GM12891 (cell line): ENCODE measurements at places on chromosomes 1 and 21.
A peak's percentile ranks its signal among the peaks of the same experiment; 100 is the strongest.

GRCh38 chr1:96049759-96050409 is 671.7 kb upstream of the PTBP2 start:
- DNase-seq, result no peak

GRCh38 chr1:67560580-67561255 is 124.3 kb upstream of the GADD45A start:
- DNase-seq, result no peak

DNA sequence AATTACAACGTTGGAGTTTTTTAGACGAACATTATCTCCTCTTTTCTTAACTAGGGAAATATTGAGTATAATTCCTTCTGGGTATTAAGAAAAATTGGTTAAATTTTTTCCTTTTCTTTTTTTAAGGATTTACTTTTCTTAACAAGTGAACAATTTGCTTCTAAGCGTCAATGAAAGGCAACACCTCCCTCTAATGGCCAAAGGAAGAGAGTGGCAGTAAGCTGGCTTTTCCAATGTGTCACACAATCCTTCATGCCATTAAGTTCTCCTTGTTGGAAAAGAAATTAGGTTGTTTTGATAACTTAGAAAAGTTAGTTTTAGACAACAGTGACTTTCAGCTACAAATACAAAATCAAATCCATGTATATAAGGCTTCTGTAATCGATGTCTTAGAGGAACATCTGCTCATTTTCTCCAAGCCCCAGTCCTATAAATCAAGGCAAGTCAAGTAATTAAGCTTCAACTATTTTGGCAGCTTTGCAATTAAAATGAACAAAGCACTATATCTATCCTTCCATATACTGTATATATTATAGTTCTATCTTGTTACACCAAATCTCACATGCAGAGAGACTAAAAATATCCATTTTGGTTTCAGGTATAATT is 62.8 kb downstream of the EDEM3 start:
- no peak for DNase-seq

DNA sequence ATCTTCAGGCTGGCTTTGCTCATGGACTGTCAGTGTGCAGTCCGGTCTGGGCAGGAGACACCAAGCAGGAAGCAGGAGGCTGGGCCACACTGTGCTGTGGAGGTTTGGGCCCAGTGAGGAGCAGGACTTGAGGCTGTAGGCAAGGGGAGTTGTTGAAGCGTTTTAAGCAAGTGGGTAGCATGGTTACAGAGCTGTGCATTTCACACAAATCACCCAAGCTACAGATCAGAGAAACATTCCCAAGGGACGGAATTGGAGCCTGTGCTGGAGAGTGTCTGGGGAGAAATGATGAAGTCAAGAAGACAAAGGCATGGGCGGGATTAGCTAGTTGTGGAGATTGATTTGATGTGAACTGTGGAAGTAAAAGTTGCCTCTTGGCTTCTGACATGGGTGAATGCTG is 60.9 kb downstream of the KIF21B start:
- no peak for DNase-seq

GRCh38 chr21:26964170-26964778 is 2.6 kb downstream of the ADAMTS5 start:
- no peak for DNase-seq

GRCh38 chr1:206545351-206545750 is 38.0 kb downstream of the RASSF5 start:
- DNase-seq, result no peak

GRCh38 chr1:200670242-200671118 is 773 bp upstream of the DDX59 start:
- DNase-seq, result peak; percentile 25

GRCh38 chr1:234837713-234838112 is 227.7 kb upstream of the IRF2BP2 start:
- DNase-seq, result no peak

DNA sequence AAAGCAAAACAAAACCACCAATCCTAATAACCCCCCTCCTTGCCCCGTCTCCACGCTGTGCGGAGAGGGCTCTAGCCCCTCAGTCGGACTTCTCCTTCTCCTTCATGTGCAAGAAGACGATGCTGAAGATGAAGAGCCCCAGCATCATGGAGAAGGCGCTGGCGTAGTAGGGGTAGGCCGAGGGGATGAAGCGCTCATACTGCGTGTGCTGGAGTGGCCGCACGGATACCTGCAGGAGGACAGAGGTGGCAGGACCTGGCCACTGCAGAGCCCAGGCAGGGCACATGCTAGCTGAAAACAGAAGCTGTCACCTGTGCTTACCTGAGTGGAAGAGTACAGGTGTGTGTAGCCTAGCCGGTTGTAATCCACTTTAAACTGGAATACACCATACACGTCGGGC is 8.9 kb downstream of the DDOST start:
- DNase-seq, result no peak

GRCh38 chr21:25838809-25839208 is 104.0 kb downstream of the GABPA start:
- DNase-seq, result no peak

DNA sequence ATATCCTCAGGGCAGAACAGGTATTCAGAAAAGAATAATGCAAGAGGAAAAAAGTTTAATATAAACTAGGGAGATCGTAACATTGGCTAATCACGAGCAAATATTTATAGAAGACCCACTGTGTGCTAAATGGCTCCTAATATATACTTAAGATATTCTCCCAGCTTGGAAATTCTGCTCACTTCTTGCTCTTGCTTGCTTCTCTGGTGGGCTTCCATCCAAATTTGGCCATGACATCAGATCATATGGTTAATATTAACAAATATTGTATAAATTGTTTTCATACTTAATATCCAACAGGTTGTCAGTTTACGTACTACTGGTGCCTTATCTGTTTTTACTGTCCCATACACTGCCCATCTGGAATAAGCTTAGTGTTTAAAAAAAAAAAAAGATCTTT is 1.1 kb downstream of the COX20 start:
- DNase-seq, result no peak

- DNase-seq, result no peak
Measured at GRCh38 chr1:225548140-225548857, 104.6 kb downstream of the ENAH start.

GRCh38 chr1:46194641-46195193 is 3.5 kb downstream of the POMGNT1 start:
- DNase-seq, result no peak

DNA sequence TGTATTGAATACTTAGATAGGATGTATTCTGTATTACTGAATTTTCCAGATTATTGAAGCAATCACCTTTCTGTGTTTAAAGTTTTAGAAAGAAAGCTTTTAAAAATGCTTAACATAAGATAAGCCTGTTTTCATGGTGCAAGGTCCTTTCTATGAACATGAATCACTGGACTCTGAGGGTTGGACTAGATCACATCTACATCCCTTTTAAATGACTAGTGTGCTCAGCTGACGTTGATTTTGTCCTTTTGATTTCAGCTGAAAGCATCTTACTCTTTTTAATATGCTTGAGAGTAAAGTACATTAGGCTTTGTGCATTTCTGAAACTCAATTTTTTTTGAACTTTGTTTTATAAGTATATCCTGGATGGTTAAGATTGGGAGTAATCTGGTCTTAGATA is 16.2 kb downstream of the MIER1 start:
- DNase-seq, result no peak

- no peak for DNase-seq
Measured at GRCh38 chr1:15151377-15151806, 2.2 kb upstream of the TMEM51 start.

DNA sequence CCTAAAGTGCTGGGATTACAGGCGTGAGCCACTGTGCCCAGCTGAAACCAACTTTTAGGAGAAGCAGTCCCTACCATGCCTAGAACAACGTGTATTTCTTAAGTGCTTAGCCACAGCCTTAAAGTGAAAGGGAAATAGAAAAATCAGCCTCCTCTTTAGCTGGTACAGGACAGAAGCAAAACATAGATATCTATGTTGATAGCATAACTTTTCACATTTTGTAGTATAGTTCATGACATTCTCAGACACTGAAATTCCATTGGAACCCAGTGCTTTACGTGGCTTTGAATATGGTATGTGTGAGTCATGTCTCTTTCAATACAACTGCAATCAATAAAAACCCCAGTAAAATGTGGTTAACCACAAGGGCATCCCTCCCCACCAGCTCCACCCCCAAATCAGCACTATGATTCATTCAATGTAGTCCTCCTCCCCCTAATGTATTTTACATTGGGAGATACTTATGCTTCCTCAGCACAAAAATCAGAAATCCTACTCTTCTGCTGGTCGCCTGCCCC is 32.1 kb downstream of the TGFB2 start:
- no peak for DNase-seq

DNA sequence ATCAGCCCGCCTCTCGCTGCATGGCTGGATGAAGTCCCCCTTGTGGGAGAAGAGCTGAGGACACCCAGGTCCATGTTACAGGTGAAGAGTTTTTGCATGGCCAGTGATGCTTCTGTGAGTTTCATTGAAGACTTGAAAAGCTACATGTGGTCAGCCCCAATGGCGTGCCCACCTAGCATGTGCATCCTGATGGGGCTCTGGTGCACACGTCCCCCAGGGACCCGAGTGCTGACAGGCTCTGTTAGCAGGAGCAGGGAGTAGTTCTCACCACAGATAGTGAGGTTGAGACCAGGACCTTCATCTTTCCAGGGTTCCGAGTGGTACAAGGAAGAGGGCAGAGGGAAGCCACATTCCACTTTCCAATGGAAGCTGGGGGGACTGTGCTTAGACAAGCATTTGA is 184.8 kb upstream of the C1orf174 start:
- DNase-seq, result no peak

- no peak for DNase-seq
Measured at GRCh38 chr1:227562037-227562436, 1.3 kb upstream of the ZNF678 start.

DNA sequence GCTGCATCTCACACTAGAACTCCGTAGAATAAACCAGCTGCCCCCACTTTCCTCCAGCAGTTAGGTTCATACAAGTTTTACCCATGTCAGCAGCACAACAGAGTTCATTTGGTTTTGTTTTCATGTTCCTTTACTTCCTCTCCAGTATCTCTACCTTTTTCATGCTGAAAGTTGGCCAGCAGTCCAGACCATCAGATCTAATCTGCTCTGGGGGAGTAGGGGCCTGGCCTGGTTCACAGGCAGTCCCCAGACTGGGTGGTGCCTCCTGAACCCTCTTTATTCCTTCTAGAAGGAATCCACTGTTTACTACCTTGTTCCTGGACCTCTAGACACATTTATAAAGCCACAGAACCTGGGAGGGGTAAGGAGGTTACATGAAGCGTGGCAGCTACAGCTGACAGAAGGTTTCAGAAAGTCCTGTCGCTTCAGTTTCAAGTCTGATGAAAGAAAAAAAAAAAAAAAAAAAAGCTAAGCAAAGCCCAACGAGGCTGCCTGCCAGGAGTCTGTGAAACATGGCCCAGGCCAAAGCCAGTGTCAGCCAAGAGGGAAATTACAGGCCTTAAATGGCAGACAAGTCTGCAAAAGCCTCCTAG is 184.6 kb upstream of the JUN start:
- peak; percentile 18 for DNase-seq

DNA sequence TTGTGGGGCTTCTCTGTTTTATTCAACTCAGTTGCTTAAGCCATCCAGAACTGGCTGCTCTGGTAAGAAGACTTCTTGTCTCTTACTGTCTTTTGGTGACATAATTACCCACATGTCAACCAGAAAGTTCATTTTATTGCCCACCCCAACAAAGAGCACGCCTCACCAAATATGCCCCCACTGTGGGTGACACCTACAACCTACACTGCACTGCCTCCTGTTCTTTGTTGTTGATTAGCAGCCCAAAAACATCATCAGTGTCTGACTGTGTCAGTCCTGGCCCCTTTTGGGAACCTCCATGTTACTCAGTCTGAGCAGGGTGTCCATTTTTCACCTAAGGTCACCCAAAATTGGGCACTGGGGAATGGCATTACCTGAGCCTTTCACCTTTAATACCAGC is 49.3 kb downstream of the ZNF678 start:
- no peak for DNase-seq

- DNase-seq, result peak; percentile 8
Measured at GRCh38 chr21:26715878-26716506, 129.2 kb downstream of the ADAMTS1 start.

GRCh38 chr1:37945743-37946702 is 830 bp downstream of the INPP5B start:
- DNase-seq, result no peak

DNA sequence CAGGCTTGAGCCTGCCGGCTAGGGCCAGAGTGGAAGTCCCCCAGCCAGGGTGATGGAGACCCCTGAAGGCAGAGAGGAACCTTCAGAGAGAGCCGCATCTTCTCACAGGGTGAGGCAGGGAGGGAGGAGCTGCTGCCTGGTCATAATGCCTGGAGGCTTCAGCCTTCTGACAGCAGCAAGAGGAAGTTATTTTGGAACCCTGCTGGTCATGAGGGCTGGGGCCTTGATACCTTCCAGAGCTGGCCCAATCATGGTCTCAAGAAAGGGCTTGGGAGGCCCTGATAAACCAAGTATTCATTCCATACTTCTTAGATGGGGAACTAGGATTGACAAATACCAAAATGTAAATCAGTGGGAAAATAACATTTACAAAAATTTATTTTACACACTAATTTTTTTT is 26.6 kb upstream of the MPZL1 start:
- DNase-seq, result no peak
